ENCODE measurements at places on chromosomes 4 and X.

DNA sequence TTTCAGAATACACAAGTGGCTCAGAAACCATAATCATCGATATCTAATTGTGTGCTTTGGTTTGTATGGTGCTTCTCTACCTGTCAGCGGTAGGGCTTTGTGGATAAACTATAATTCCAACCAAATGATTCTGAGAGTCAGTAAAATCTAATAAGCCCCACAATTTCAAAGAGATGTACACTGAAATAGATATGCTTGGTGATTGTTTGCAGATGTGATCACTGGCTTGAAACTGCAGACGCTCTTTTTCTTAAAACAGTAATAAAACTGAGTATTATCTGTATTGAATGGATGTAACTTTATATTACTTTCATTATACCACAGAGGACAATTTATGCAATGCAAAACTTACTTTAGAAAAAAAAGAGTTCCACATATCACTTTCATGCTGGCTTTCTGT lies 198.8 kb upstream of the ANXA10 start:
- no peak for DNase-seq

GRCh38 chr4:114384629-114385028 lies 214.0 kb upstream of the UGT8 start:
- DNase-seq: no peak

GRCh38 chr4:2394528-2394927 lies 23.9 kb downstream of the ZFYVE28 start:
- no peak for DNase-seq

DNA sequence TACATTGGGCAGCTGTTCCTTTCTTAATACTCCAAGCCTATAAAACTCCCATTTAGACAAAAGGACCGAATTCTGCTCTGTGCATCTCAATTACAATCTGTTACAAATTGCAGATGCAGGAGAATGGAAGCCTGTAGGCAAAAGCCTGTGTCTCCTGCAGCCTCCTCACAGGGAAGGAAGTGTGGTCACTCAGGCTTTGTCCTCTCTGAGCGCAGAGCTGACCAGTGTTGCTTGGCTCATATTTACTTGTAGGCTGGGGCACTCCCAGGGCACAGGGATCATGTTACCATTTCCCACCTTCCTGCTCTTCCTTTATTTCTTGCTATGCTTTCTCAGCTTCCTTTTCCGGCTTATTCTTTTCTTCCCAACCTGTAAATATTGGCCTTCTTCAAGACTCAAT lies 15.7 kb downstream of the SUPT20HL2 start:
- DNase-seq: no peak

DNA sequence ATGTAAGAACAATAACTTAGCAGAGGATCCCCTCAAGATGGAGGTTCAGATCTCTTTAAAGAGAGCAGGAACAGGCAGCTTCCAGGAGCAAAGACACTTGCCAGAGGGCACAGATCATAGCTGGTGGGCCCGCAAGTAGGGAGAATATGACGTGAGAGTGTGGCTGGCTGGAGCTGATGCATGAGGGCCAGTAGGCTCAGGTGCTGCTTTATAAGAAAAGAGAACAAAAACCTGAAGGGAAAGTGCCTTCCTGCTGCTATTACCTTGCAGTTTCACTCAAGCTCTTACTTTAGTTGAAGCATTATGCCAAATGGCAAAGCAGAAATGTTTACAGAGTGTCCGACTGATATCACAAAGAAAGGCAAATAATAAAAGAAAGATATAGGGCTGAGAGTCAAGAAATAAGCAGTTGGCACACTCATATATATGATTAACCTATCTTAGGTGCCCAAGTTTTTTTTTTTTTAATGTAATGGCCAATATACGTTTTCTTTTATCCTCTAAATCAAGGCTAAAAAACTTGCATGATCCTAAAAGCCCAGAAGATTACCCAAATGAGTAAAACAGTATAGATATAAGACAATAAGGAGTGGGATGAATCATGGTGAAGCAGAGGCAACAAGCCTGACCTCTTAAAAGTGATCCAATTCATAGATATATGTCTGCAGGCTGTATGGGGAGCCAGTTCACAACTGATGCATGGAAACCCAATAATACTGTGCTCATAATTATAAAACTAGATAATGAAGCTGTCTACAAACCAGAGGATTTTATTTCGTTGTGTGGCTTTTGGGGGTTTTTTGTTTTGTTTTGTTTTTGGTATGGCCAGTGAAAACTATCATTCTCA lies 12.6 kb downstream of the NR0B1 start:
- no peak for DNase-seq

GRCh38 chrX:118221270-118221669 lies 104.7 kb upstream of the KLHL13 start:
- DNase-seq: no peak

GRCh38 chr4:89904524-89904923 lies 9.9 kb downstream of the MMRN1 start:
- no peak for DNase-seq

DNA sequence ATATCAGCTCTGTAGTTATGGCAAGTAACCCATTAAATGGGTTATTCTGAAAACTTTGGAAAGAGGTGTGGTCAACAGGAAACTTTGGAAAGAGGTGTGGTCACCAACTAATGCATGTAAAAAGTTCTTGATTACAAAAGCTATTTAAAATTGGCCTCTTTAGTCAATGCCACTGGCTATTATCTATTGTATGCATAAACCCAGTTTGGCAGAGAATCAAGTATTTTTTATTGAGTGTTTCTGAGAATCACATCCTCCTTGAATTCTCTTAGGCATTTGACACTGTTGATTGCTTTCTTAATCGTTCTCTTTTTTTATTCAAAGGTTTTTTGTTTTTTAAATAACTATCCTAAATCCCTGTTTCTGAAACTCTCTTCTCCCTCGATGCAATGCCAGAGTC lies 7.5 kb downstream of the P2RY4 start:
- DNase-seq: no peak

DNA sequence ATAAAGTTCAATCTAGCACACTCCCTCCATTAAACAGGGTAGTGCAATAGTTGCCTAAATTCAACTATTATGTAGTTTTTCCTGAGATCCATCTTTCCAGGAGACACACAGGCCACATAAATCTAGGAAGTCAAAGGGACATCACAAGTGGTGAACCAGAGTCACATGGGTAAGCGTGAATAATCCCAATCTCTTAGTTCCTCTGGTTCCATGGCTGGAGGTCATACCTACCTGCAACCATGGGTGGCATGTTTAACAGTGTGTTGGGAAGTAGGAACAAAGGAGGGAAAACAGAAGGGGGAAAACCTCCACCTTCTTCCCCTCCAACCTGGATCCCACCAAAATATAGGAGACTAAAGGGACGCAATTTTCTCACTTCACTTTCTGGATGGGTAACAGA lies 2651.6 kb downstream of the ARAP2 start:
- no peak for DNase-seq

DNA sequence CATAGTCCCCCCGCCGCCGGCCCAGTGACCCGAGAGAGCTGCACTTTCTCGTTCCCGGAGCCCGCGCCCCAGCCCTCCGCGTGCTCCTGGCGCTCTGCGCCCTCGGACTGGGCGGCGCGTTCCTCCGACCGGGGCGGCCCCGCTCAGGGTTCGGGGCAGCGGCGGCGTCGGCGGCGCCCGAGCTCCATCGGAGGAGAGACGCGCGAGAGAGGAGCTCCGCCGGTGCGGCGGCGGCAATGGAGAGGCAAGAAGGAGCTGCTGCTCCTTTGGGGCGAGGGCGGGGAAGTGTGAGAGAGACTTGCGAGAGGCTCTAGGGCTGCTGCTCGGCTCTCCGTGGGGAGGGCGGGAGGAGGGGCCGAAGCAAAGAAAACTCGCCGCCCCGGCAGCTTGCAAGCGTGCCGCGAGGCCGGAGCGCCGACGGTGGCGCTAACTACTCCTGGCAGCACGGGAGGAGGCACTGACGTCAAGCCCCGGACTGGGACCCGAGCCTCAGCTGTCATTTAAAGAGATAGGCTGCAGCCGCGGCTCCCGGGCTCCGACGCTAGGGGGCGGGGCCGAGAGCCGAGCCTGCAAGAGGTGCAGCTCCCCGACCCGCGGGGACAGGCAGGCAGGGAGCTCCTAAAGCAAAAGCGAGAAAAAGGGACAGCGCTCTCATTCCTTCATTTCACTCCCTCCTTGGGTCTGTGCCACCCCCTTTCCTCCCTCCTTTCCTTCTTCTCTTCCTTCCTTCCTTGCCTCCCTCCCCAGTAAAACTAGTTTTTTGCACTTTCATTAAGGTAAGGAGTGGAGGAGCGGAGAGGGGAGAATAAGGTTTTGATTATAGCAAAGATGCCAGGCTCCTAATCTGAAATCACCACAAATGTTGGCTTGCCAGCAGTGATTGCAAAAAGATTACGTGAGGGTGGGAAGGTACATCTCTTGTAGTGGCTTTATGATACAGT lies at the start of gene KCTD8:
KCTD8 (minus strand) TSS at position 289 of the 941 bp plus-strand sequence.
- DNase-seq: peak; percentile 12

DNA sequence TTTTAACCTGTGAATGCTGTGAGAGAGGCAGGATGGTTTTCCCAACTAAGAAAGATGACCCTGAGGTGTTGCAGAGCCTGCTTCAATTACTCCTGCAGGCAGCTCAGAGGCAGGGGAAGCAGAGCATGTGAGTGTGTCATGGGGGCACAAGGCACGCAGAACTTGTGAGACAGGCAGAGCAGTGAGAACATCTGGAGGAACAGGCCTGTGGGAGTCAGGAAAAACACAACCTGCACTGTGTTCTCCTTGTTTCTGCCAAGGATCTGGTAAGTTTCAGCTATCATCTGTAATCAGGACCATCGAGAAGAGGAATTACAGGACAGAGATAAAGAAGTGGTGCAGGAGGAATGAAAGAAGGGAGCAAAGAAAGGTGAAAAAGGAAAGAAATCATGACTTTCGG lies 741.8 kb upstream of the INTU start:
- no peak for DNase-seq

GRCh38 chr4:6017800-6018199 lies 431 bp downstream of the C4orf50 start:
- no peak for DNase-seq

DNA sequence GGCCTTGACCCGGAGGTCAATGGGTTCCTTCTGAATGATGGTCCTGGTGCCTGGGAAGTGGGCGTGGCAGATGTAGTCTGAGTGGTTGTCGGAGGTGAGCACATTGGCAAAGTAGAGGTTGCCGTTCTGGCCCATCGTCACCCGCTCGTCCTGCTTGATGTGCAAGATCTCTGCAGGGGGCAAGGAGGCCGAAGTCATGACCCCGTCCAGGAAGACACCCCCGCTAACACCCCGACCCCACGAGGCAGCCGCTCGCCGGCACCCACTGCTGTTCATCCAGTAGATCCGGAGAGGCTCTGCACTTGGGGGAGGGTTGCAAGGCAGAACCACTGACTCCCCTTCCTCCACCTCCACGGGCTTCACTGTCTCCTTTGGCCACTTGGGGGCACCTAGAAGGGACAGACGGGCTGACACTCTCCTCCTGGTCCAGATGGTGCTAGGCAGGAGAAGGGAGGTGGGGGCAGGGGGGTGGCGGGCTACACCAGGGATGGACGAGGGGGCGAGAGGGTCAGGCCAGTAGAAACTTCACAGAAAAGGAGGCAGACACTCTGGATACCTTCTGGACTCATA lies 15.1 kb downstream of the L1CAM start:
- no peak for DNase-seq

DNA sequence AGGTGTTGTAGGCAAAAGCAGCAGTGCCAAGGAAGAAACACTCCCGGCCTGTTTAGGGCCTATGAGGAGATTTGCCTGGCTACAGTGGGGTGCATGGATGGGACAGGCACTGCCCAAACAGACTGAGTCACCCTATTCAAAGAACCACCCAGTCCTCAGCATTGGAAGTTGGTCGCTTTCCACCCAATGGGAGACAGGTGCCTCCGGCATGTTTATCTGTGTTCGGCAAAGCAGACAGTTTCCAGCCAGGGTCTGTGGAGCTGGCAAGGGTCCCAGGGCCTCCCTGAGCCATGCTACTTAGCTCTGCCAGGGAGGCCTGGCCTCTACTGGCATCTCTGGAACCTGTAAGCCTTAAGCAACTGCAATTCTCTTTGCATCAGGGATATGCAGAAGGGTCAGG lies 165.1 kb upstream of the ATP6AP2 start:
- DNase-seq: no peak

- no peak for DNase-seq
Measured at GRCh38 chr4:54433686-54434085, 204.6 kb downstream of the PDGFRA start.

GRCh38 chrX:39476604-39477021 lies 621.1 kb downstream of the BCOR start:
- DNase-seq: no peak

GRCh38 chr4:185249105-185249504 lies 39.7 kb downstream of the SNX25 start:
- DNase-seq: no peak

GRCh38 chrX:14616301-14616700 lies 87.0 kb downstream of the GLRA2 start:
- DNase-seq: no peak

GRCh38 chrX:133586443-133586842 lies 171.2 kb upstream of the GPC4 start:
- no peak for DNase-seq

- DNase-seq: no peak
Measured at GRCh38 chr4:147683188-147683591, 773 bp downstream of the PRMT9 start.

DNA sequence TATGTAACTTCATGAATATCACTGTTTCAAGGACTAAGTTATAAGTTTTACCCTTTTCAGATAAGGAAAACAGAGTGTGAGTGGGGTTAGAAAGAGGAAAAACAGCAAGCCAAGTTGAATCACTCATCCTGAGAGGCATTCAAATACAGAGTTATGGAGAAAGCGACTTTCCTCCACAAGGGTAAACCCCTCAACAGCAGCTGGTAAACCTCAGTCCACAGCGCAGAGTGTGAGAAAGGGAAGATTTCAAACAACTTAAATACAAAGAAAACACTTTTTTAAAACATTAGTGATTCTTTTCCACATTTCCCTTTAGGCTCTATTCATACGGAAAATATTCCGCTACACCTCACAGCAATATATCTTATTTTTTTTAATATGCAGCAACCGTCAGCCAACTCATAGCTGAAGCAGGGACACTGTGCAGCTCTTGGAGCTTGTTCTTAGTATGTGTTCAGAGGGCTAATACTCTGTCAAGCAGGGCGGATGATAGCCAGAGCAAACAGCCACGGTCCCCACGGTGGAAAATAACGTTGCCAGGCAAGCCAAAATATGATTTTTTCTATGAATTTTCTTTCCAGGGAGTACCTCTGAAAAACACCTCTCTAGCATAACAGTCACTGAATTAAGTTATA lies 488.9 kb upstream of the FAT1 start:
- DNase-seq: no peak

GRCh38 chr4:38489924-38490639 lies 173.9 kb upstream of the KLF3 start:
- peak; percentile 33 for DNase-seq
